ENCODE measurements at places on chromosomes 13 and 19.

- no peak for DNase-seq
Observed at GRCh38 chr19:6721138-6721474, 656 bp upstream of the C3 start.

- DNase-seq = no peak
Observed at GRCh38 chr13:106575896-106576295, 8.0 kb upstream of the ARGLU1 start.

DNA sequence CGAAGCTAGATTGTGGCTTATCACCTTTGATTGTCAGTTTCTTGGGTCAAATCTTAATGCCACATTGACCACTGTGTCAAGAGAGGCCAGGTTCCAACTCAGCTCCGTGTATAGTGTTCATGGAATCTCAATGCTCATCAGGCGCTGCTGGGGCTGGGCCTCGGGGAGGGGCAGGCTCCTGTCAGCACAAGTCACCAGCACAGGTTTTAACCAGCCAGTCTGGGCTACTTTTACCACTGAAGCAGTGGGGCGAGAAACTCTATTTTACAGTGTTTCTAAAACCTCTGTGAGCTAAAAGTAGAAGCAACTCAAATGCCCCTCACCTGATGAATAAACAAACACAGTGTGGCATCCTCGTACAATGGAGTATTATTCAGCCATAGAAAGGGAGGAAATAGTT lies 118.7 kb upstream of the GJB6 start:
- no peak for DNase-seq

- peak; percentile 91 for DNase-seq
Observed at GRCh38 chr13:27171827-27172494, 350 bp upstream of the USP12 start.

GRCh38 chr19:535017-535835 lies 3.7 kb downstream of the CDC34 start:
- no peak for DNase-seq

DNA sequence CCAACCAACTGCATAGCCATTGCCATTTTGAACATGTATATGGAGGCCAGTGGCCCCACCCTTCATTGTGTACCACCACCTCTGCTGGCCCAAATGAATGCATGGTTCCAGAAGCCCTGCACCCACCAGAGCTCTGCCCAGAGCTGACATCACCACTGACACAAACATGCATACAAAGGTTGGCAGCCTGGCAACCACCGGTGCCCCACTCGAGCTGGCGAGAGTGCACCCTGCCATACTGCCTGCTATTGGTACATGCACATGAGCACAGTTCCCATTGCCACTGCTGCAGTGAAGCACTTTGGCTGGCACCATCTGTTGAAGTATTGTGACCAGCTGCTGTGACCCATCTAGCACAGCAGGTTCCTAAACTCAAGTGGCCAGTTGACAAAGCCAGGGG lies 1564.9 kb downstream of the OLFM4 start:
- DNase-seq = no peak

All from fibroblast of villous mesenchyme (primary cell).